ENCODE measurements at places on chromosomes 3 and 15. TPM values are rescaled to one million over a fixed set of nuclear protein-coding genes. Genes with fewer than 3 reads are reported as not detected.

The ADCY5 gene
- polyA plus RNA-seq, result 84.1 TPM

The ACSBG1 gene
- polyA plus RNA-seq, result 0.25 TPM

The PARP15 gene
- polyA plus RNA-seq, result 0.21 TPM

The ROPN1B gene
- 8.1 TPM for polyA plus RNA-seq

The PRSS50 gene
- 0.06 TPM for polyA plus RNA-seq

The HESX1 gene
- 0.29 TPM for polyA plus RNA-seq

The CSTA gene
- polyA plus RNA-seq, result 3.0 TPM

The CYP1A1 gene
- polyA plus RNA-seq, result 0.38 TPM

The GPR149 gene
- not detected for polyA plus RNA-seq

The MRPL46 gene
- polyA plus RNA-seq, result 92.8 TPM

The AADACL2 gene
- not detected for polyA plus RNA-seq

The DHFR2 gene
- polyA plus RNA-seq, result 2.3 TPM

The GOLGA6L7 gene
- not detected for polyA plus RNA-seq

The FRMD4B gene
- polyA plus RNA-seq, result 4.5 TPM

The FES gene
- 15.6 TPM for polyA plus RNA-seq

The PPP1R14D gene
- polyA plus RNA-seq, result not detected

The SMCO1 gene
- 2.6 TPM for polyA plus RNA-seq

The CADPS gene
- 4.2 TPM for polyA plus RNA-seq

The CHRNA3 gene
- polyA plus RNA-seq, result not detected

The ABCC5 gene
- polyA plus RNA-seq, result 30.9 TPM

The LMAN1L gene
- polyA plus RNA-seq, result 5.8 TPM

The CISH gene
- polyA plus RNA-seq, result 30.1 TPM

The DPPA4 gene
- not detected for polyA plus RNA-seq

The CDCP1 gene
- 1.6 TPM for polyA plus RNA-seq

The TFRC gene
- polyA plus RNA-seq, result 24.2 TPM

The ZKSCAN7 gene
- 1.3 TPM for polyA plus RNA-seq

The TUSC7 gene
- not detected for polyA plus RNA-seq

The CHRM5 gene
- polyA plus RNA-seq, result not detected

The IFT80 gene
- 6.2 TPM for polyA plus RNA-seq

The MEIS2 gene
- 13.2 TPM for polyA plus RNA-seq

The SLC51A gene
- 0.18 TPM for polyA plus RNA-seq

The AMIGO3 gene
- polyA plus RNA-seq, result 0.76 TPM

The EXD1 gene
- not detected for polyA plus RNA-seq

The GCHFR gene
- 5.1 TPM for polyA plus RNA-seq

The CYP8B1 gene
- polyA plus RNA-seq, result not detected

The ZNF619 gene
- polyA plus RNA-seq, result 1.3 TPM

The AP3B2 gene
- 0.06 TPM for polyA plus RNA-seq

Data from heart left ventricle (tissue), 16 donors.